H7 (cell line): ENCODE measurements at places on chromosomes 4 and X. TPM values are rescaled to one million over a fixed set of nuclear protein-coding genes. Genes with fewer than 3 reads are reported as not detected.
A peak's percentile ranks its signal among the peaks of the same experiment; 100 is the strongest.

DNA sequence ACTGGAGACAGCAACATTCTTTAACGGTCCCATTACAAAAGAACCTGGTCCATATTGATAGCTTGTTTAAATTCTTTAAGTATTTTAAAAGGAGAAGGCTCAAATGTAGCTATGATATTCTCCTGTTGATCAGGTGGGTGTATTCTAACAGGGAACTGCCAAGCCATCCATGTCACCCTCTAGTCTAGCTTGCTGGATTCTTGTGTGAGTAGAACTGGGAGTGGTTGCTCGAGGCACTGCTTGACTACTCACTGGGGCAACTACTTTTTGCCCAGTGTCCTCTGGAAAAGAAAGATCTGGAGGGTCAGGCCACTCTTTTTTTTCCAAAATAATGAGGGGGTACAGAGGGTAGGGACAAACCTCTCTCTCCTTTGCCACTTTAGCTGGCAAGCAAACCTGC, 155.1 kb downstream of the ZNF518B start:
- DNase-seq = no peak

ADH7 gene
- not detected in 2 replicates for total RNA-seq

KLHL34 gene
- not detected in 2 replicates for total RNA-seq

DNA sequence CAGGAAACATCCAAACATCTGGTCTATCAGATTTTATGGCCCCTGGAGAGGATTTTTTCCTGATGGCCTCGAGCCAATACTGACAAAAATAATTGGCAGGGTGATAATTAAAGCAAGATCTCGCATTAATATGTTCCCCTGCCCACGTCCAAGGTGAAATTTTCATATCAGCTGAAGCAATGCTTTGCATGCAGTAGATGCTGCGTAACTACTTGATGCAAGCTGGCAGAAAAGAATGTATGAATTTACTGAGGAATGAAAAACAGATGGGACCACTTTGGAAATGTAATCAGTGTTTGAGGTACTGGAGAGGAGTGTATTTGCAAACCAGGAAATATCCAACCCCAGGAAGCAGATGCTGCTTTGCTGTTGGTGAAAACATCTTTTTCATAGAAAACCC, 36.8 kb upstream of the REST start:
- DNase-seq = no peak

DNA sequence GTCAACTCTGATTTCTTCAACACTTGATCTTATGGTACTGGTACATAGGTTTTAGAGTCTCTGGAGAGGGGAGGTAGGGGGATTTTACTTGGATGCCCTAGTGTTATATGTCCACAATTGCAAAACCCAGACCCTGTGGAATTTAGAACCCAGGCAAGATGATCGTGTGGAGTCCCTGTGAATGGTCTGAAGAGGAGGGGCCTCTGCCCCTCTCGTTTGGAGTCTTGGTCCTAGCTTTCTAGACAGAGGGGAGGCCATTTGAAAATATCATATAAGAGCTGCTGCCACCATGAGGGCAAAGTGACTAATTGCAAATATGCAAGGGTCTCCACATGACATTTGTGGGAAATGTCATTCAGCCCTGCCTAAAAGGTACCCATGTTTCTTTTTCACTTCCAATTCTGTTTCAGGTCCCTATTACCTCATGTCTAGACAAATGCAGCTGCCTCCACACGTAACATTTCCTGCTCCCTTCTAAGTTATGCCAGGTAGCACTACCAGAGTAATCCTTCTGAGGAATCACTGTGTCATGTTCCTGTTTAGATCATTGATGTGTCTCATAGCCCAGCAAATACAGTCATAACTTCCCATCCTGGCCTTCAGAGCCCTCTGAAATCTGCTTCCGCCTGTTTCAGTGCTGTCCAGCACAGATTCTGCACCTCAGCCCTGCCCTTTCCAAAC, 126.8 kb downstream of the KLHL8 start:
- peak; percentile 32 for DNase-seq

DNA sequence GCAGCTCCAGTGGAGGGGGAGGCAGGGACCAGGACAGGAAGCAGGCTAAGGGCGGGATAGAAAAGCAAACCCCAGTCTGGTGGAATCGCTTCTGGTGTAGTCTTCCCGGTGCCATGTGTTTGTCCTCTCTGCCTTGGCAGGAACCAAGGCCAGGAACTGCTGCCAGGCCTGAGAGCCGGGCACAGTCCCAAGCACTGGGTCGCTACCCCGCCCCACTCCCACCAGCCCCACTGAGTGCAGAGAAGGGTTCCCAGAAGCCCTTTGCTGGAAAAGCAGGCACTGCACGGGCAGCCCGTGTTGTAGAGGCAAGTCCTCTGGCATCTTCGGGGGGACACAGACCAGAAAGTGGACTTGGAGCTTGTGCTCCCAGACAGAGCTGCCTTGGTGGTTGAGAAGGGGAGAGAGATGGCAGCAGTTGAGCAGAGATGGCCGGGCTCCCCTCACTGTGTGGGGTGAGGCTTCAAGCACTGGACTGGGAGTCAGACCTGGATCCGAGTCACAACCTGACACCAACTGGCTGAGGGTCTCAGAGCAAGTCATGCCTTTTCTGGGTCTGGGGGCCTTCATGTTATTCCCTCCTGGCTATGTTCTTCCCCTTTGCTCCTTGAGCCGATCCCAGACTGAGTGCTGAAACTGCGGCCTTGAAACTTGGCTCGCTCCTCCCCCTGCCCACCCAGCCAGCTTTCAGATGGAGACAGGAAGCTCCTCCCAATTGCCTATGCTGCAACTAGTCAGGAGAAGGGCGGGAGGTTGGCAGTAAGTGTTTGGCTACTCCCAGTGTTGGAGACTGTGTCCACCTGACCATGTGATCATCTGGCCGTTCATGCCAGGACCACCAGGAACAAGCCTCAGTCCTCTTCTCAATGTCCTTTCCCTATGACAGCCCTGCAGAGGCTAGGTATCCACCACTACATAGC, 59.7 kb upstream of the MTM1 start:
- DNase-seq = peak; percentile 75

DNA sequence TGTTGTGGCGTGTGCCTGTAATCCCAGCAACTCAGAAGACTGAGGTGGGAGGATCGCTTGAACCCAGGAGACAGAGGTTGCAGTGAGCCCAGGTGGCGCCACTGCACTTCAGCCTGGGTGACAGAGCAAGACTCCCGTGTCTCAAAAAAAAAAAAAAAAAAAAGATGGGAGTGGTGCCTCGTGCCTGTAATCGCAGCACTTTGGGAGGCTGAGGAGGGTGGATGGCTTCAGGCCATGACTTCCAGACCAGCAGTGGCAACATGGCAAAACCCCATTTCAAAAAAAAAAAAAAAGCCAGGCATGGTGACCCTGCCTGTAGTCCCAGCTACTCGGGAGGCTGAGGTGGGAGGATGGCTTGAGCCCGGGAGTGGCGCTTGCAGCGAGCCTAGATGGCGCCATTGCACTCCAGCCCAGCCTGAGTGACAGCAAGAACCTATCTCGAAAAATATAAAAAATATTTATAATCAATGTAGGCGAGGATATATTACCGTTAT, 27.0 kb downstream of the EIF2S3 start:
- DNase-seq = peak; percentile 42

CXCL11 gene
- total RNA-seq = not detected in 2 replicates
